ENCODE measurements at places on chromosomes 4 and X.

DNA sequence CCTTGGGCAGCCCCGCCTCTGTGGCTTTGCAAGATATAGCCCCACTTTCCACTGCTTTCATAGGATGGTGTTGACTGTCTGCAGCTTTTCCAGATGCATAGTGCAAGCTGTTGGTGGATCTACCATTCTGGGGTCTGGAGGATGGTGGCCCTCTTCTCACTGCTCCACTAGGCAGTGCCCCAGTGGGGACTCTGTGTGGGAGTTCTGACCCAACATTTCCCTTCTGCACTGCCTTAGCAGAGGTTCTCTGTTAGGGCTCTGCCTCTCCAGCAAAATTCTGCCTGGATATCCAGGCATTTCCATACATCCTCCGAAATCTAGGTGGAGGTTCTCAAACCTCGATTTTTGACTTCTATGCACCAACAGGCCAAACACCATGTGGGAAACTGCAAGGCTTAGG is 153.7 kb downstream of the TBCK start:
- DNase-seq, result no peak

DNA sequence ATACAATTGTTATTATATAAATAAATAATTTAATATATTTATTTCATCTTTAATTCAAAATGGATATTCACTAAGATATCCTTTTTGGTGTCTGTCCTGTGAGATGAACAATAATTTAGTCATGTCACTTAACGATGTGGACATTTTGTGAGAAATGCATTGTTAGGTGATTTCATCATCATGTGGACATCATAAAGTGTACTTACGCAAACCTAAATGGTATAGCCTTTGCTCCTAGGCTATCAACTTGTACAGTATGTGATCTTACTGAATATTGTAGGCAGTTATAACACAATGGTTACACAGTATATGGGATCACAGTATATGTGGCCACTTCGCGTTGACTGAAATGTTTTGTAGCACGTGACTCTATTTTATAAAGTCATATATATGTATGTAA is 20.2 kb upstream of the CHRNA9 start:
- DNase-seq, result no peak

DNA sequence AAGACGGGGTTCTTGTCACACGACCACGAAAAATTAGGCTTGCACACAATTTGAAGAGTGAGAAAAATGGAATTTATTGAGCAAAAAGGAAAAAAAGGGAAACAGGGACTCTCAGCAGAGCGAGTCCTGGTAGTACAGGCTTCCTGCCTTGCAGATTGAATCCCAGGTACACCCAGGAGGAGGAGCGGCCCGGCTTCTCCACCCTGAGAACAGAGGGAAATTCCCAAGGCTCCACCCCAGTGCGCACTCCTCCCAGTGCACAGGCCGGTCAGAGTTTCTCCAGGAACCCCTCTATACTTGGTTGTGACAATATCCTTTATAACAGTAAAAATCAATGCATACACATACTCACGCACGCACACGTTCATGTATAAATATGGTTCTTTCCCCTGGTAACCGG is 22.0 kb downstream of the SLC4A4 start:
- no peak for DNase-seq

- no peak for DNase-seq
Observed at GRCh38 chrX:111728096-111728495, 47.1 kb downstream of the ALG13 start.

- no peak for DNase-seq
Observed at GRCh38 chr4:116639070-116639577, 446.3 kb downstream of the TRAM1L1 start.

GRCh38 chr4:173448608-173449379 is 49.9 kb upstream of the SCRG1 start:
- no peak for DNase-seq

DNA sequence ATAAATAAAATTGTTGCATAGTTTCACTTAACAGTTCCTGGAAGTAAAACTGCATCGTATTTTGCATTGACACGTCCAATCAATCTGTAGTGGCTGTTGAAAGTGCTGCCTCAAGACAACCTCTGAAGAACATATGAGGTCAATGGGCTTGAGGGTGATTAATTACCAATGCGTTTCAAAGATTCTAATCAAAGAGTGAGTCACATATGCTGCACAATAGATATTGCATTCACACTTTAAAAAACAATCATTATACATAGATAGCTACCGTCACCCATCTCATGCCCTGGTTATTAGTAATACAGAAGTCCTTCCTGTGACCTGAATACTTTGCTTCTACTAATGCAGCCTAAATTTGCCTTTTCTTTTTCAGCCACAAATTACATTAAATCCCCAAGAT is 743.3 kb upstream of the SLIT2 start:
- no peak for DNase-seq

GRCh38 chrX:2840961-2841360 is 12.2 kb downstream of the GYG2 start:
- DNase-seq, result no peak

DNA sequence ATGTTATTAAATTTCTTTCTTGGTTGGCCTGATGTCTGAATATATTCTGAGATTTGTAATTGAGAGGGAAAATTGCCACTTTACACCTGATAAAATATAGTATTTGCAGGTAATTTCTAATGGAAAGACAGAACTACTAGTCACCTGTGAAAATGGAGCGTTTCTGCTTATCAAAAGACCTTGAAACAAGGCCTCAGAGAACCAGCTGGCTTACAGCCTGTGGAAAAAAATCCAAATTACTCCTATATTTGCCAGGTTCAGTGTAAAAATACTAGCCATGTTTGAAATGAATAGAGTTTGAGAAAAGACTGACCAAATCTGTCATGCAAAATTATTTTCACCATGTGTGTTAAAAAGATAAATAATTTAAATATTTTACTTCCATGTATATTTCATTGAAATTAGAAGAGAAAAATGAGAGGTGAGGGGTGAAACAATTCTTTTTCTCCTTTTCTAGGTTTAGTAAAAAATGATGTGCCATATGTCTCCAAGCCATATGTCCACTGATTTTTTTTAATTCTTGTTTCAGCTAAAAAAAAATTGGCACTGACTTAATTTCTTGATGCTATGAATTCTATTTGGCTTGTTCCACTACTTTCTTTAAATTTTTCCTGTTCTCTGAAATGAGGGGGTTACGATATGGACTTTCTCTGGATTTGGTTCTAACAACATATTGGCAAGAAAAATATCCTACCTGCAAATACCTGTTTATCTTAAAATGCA is 464.9 kb downstream of the GRXCR1 start:
- no peak for DNase-seq

- DNase-seq, result no peak
Observed at GRCh38 chrX:108211301-108211700, 119.7 kb downstream of the ATG4A start.

DNA sequence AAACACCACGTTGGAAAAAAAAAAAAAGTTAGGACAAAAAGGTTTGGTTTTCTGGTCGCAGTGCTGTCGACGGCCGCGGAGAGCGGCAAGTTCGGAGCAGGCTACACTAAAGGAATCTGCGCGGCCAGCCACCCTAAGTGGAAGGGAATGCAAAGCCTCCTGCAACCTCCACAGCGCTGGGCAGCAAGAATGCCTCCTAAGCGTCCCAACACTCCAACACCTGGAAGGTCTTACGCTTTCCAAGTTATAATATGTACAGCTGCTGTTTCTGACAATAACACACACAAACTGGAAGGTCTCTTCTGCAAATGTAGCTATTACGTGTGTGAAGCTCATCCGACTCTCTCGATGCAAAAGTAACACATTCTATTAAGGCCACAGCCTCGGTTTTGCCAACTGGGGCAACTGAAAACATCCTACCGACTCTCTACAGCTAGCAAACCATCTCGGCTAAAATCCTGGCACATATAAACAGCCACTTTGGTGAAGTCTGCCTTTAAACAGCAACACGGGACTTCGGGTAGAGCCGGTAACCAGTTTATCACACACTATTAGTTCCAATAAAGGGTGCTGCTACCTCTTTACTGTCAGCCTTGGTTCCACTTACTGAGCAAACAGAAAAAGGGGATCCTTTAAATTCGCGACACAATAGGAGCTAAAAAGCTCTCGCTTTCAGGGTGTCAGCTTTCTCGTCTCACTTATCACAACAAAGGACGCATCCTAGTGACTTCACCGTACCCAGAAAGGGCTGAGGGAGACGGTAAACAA is 895 bp downstream of the SMIM14 start:
- no peak for DNase-seq

- DNase-seq, result no peak
Observed at GRCh38 chr4:43339435-43339834, 446.9 kb downstream of the GRXCR1 start.

DNA sequence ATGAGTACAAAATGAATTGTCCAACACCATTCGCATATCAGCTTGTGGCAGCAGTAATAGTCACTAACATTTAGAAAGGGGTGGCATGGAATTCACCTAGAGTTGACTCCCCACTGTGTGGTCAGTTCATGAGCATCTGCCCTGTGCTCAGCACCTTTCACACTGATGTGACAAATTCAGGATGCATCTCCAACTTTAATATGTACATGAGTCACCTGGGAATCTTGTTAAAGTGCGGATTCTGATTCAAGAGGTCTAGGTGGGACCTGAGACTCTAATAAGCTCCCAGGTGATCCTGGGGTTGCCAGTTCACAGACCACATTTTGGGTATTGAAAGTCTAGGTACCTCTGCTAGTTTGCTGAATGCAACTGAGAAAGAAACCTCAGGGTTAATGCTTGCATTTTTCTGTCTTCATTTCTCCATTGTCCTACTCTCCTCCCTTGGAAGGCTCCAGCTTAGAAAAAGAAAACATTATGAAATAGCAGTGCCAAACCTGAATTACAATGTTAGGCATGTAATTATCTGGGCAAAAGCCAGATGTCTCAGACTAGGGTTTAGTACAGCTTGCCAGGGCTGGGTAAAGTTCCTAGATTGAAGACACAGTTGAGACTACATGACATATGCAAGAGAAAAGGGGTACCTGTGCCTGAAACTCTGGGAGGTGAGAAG is 32.7 kb downstream of the TMSB4X start:
- DNase-seq, result no peak

Measured in H54 (cell line).